ENCODE measurements at places on chromosomes 11 and 22.

- DNase-seq, result peak; percentile 20
Observed at GRCh38 chr11:17063171-17064002, 14.1 kb downstream of the RPS13 start.

- DNase-seq, result no peak
Observed at GRCh38 chr11:61264371-61264770, 23.4 kb downstream of the PGA5 start.

DNA sequence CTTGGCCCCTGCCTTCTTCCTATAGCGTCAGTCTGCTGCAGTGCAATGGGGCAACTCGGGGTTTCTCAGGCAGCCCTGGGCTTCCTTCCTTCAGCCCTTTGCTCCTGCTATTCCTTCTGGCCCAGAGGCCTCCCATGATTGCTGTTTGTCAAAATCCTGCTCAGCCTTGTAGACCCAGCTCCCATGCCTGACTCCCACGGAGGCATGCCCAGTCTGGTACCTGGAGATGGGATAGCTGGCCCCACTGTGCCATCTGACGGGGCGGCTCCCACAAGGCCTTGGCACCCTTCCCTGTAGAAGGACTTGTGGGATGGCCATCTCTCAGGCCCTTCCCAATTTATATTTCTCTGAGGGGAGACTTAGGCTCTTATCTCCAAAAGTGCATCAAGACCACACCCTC, 590 bp upstream of the CD6 start:
- DNase-seq, result no peak

DNA sequence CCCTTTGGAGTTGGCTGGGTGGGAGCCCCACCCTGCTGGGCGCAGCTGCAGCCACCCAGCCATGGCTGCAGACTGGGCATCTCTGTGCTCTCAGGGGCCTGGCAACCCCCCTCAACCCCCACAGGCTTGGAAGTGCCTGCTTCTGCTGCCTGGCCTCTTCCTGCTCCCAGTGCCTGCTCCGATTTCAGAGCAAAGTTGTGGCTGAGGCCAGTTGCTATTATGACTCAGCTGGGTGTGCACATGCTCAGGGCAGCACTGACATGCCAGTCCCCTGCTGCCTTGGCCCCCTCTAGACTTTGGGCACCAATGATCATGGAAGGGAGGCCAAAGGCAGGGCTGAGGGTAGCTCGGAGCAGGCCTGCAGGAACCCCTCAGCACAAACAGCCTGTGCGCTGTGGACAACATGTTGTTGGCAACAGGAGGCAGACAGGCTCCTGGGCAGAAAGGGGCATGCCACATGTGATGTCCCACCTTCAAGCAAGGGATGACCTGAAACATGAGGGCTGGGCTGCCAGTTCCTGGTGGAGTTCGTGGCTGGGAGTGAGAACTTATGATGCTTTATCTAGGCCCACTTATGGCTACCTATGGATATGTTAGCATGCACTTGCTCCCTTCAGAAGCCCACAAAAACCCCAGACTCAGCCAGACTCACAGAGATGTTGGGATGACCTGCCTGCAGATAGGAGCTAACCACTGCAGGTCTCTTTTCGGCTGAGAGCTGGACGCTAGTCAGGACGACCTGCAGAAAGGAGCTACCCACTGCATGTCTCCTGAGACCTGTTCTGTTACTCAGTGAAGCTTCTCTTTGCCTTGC, 96.4 kb upstream of the AMOTL1 start:
- no peak for DNase-seq

GRCh38 chr22:27088026-27088425, 430.6 kb downstream of the MIAT start:
- no peak for DNase-seq

- DNase-seq, result no peak
Observed at GRCh38 chr11:46278387-46279125, 1.1 kb downstream of the CREB3L1 start.

- DNase-seq, result no peak
Observed at GRCh38 chr11:24238771-24239645, 257.8 kb upstream of the LUZP2 start.

DNA sequence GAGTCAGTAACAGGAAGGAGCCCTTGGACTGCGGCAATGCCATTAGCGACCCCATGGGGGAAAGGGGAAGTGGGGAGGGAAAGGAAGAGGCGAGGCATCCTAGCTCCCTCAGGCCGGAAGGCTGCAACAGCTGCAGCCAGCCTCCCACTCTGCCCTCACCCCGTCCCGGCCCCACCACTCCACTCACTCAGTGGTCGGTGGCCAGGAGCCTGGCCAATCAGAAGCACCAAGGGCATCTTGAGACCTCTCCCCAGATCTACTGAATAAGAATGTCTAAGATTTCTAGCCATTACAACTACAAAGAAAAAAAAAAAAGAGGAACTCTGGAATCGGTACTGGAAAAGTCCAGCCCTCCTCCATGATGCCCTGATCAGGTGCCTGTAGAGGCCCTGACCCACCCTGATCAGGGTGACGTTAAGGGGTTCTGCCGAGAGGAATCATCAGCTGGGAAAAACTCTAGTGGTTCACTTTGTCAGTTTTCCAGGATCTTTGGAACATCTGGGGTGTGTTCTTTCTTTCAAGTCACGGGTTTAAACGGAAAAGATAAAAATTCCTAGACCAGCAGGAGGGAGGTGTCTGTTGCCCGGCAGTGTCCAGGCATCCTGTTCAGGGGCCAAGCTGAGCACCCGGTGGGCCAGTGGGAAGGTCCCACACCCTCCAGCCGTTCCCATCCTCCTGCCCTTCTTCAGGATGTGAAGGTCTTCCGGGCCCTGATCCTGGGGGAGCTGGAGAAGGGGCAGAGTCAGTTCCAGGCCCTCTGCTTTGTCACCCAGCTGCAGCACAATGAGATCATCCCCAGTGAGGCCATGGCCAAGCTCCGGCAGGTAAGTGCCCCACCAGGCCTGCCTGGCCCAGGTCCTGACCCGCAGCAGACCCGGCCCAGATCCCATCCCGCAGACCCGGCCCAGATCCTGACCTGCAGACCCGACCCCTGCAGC, 14.4 kb downstream of the OAF start:
- no peak for DNase-seq

DNA sequence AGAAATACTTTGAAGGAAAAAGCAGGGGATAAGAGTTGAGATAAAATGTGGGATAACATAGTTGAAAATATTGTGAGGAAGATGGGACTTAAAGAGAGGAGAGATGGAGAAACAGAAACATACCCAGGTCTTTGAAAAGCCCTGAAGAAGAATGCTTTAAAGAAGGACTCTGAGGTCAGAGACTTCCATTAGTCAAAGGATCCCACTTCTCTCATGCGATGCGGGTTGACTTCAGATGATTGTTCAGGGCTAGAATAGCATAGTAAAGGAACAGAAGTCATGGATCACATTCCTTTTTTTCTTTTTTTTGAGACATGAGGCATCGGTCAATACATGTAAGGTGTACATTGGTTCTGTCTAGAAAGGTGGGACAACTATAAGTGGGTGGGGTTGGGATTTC, 3.5 kb upstream of the JAM3 start:
- DNase-seq, result no peak

- no peak for DNase-seq
Observed at GRCh38 chr11:5521540-5521939, 5.0 kb upstream of the UBQLNL start.

GRCh38 chr11:86889001-86889341, 66.2 kb downstream of the FZD4 start:
- DNase-seq, result no peak

DNA sequence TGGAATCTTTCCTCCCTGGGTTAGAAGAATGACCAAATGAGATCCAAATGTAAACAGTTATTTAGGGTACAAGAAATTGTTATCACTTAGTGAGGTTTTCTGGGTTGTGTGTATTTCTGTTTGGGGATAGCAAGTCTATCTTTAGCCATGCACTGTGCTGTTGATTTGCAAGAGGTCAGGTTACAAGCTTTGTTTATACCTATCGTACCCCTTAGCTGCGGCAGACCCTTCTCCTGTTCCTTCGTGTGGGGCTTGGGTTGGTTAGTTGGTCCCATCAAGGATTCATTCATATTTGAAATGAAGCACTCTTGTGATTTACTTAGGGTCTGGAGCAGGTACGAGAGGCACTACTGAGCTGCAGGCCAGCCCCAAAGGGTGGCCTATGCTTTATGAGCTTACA, 72.6 kb downstream of the USP35 start:
- no peak for DNase-seq

DNA sequence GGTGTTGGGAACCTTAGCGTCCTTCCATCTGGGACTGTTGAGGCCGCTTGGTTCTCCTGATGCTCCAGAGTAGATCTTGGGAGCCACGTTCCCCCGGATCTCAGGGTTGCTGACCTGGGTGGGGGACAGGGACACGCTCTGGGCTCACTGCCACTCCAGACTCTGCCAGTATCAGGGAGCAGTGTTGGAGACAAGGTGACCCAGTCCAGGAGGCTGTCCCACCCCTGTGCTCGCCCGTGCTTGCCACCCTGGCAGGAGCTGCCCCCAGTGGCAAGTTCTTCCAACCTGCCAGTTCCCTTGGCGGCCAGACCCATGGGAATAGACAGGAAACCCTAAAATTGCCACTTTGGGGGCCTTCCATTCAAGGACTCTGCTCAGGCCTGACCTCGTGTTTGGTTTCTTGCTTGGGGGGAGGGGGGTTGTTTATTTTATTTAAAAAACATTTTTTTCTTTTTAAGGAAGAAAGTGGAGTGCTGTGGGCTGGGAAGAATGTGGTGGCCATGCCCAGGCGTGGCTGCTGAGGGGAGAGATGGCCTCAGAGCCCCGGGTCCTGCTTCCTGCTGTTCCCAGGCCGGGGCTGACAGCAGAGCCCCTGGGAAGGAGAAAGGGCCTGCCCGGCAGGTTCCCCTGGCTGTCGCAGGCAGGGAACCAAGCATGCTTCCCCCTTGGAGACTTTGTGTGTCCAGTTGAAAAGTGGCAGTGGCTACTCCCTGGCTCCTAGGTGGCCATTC, 7.2 kb downstream of the GRK2 start:
- DNase-seq, result no peak

GRCh38 chr11:102971766-102972165, 16.2 kb upstream of the MMP13 start:
- DNase-seq, result no peak

DNA sequence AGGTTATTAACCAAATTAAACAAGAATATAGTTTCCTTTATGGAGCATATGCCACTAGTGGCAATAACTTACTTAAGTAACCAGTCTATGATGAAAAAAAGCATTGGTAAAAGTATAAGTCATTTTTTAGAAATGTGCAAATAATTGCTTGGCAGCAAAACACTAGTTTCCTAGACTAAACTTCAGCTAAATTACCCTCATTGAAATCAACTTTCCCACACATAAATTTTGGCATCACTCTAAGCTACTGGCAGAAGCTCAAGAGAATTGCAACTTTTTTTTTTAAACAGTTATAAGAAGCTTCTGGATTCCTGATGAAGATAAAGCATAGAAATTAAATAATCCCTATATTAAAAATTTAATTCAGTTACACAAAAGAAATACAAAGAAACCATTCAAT, 12.5 kb downstream of the CCDC34 start:
- no peak for DNase-seq

DNA sequence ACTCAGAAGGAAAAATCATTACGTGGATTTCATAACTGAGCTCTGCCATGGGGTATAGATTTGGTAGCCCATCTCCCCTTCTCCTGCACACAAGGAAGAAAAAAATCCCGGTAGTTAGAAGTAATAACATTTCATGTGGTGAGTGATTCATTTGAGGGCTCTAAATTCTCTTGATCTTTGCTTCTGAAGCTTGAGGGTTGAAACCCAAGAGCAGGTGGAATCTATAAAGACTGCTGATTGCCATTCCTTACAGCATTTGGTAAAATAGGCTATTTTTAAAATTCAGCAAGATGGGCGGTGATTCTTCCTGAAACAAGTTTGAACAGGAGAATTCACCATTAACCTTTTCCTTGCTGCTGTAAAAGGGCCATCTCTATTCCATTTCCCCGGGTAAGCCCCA, 266.1 kb downstream of the CADM1 start:
- DNase-seq, result no peak

GRCh38 chr22:34099278-34099677, 179.0 kb upstream of the LARGE1 start:
- no peak for DNase-seq

DNA sequence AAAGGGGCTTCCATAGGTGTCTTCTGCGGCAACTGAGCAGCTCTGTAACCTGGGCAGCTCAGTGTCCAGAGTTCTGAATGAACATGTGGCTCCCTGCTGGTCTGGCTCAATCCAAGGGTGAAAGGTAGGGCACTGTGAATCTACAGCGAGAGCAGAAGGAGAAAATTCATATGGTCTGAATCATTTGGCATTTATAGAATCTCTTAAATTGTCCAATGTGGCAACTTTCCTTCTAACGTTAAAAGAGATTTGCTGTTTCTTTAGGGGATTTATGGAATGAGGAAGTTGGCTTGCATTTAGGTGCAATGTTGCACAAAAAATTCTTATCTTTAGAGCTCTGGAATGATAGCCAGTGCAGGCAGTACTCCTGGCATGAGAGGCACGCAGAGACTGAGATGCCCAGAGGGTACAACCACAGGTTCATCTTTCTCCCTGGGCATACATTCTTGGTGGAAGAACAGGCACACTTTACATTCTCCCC, 17.0 kb downstream of the ATXN10 start:
- no peak for DNase-seq

DNA sequence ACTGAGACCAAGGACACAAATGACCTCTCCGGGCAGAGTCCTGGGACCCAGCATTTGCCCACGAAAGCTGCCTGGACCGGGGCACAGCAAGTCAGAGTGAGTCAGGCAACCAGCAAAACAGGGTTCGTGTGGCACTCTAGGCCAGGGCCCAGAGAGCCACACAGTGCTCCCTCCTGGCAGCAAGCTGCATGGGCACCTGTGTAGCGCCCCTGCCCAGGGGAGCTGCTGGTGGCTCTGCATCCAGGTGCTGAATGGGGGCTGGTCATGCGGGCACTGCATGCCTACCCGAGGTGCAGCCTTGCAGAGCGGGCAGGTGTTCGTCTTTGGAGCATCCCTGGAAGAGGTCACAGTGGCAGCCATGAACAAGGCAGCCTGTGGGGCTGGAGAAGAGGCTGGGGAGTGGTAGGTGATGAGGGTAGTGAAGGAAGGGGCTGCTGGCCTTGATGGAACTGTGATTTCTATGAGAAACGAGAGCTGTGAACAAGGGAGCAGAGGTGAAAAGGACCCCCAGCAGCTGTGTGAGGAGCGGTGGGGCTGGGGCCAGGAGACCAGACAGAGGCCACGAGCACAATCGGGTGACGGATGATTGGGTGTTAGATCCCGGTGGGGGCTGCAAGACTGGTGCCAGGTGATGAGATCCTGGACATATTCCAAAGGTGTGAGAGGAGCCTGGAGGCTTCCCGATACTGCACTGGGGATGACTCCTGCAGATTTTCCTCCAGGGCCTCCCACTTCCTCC, 63.3 kb downstream of the DGCR2 start:
- DNase-seq, result no peak

DNA sequence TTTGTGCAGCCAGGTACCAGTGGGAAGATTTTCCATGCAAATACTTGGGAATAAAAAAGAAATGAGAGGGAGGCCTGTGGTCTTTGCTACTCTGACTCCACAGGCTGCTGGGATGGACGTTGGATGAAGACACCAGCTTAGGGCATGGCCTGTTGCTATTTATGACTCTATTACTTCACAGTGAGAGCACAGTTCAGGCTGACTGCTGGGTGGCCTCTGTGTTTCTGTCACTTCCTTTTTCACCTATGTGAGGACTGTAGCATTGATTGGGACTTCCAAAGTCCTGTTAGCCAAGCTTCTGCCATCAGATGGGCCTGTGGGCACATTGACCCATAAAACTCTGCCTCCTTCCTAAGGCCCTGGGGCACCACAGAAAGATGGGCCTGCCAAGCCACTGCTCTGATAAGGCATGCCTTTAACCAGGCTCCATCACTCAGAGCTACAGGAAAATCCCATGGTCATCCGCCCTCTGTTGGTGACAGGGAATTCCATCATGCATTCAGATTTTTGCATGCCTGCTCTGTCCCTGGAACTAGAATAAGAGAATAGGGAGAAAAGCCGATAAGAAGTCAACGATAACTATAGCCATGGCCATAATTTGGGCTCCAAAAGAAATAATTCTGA, 64.6 kb downstream of the KCNJ1 start:
- DNase-seq, result no peak

All from left renal cortex interstitium (tissue), 4 donors.